ENCODE measurements at places on chromosomes 13 and 19.

DNA sequence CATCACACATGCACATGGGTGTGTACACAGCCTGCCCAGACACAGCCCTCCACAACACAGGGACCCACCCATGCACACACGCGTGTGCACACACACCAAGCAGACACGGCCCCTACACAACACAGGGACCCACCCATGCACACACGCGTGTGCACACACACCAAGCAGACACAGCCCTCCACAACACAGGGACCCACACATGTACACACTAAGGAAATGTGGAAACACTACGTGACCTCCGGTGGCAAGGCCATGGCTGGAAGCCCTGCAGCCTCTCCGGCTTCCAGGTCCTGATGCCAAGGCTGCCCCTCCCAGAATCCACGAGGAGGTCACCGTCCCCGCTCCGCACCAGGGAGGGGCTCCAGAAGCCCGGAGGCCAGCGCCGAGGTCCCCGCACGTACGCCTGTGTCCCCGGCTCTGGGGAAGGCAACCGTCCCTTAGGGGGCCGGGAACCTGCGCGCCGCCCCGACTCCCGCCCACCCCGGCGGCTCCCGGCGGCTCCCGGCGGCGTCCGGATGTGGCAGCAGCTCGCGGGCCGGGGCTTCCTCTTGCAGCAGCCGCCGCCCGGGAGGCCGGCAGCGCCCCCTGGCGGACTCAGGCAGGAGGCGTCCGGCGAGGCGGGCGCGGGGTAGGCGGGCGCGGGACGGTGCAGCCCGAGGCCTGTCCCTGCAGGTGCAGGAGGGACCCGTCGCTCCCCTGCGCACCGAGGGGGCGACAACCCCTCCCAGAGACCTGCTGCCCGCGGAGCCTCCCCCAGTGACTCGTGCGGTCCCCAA lies 29.8 kb upstream of the GRTP1 start:
- peak; percentile 30 for DNase-seq

GRCh38 chr19:55491546-55492360 lies 3.5 kb downstream of the SSC5D start:
- no peak for DNase-seq

- DNase-seq, result no peak
Measured at GRCh38 chr19:1351381-1351851, 32.3 kb upstream of the NDUFS7 start.

- DNase-seq, result peak; percentile 8
Measured at GRCh38 chr13:43805071-43805468, 18.3 kb upstream of the ENOX1 start.

DNA sequence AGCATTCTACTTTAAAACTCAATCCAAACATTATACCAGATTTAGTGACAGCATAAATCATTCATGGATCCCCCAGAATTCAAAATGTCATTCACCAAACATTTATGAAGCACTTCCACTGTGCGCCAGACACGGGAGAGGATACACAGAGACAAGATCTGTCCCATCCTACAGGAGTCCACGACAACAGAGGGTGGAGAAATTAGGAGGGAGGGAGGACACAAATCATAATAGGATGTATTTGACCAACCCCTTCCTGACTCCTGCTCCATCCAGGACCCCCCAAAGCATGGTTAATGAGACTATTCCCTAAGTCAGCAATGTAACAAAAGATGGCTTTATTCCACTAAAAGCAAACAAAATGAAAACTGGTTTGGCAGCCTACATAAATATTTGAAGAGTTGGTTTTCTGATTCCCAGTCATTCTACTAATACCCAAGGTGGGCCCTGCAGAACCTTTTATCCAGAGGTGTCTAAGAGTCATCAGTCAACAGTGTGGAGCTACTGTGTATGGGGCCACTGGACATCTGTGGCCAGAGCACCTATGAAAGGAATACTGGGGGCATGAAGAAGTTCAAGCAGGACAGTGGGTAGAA lies 62.8 kb upstream of the DOCK9 start:
- no peak for DNase-seq

DNA sequence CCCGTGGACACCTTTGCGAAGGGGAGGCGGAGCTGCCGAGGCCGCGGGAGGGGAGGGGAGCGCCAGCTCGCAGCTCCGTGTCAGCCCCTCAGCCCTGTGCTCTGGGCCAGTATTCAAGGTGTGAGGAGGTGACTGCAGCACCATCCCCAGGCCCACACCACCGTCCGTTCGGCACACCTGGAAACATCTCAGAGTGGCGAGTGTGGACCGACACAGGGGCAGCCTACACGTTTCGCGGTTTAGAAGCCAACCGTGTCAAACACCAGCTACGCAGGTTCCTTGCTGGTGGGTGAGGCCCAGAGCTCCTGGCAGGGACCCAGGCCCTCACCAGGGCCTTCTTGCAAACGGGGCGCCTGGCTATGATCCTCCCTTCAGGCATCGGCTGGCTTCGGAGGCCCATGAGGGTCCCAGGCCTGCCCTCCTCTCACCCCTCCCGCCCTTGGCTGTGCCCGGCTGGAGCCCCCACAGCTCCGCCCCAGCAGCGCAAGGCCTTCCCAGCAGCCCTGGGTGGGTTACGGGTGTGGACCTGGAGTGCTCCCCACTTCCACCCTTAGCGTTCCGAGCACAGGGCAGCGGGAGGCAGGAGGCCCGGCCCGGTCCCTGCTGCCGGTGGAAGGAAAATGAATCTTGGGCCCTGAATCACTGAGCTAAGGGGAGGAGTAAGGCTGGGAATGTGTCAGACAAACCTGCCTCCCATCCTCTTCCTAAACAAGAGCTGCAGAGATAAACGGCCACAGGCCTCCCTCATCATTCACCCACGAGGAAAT lies 1.2 kb downstream of the C13orf46 start:
- no peak for DNase-seq

DNA sequence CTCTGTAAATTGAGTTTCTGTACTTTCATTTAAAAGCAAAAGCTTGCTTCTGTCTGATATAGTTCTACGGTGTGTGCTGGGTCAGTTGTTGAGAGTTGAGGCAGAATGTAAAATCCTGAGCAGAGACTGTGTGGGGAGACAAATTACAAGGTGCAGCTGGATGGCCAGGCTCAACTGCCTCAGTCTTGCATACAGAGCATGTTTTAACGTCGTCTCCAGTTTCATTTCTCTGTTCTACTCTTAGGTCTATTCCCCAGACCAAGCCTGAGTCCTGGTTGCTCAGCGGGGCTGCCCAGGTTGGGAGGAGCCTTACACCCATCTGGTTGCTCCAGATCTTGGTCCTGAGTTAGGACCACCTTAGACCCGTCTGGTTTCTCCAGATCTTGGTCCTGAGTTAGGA lies 54.4 kb upstream of the MEDAG start:
- DNase-seq, result no peak

DNA sequence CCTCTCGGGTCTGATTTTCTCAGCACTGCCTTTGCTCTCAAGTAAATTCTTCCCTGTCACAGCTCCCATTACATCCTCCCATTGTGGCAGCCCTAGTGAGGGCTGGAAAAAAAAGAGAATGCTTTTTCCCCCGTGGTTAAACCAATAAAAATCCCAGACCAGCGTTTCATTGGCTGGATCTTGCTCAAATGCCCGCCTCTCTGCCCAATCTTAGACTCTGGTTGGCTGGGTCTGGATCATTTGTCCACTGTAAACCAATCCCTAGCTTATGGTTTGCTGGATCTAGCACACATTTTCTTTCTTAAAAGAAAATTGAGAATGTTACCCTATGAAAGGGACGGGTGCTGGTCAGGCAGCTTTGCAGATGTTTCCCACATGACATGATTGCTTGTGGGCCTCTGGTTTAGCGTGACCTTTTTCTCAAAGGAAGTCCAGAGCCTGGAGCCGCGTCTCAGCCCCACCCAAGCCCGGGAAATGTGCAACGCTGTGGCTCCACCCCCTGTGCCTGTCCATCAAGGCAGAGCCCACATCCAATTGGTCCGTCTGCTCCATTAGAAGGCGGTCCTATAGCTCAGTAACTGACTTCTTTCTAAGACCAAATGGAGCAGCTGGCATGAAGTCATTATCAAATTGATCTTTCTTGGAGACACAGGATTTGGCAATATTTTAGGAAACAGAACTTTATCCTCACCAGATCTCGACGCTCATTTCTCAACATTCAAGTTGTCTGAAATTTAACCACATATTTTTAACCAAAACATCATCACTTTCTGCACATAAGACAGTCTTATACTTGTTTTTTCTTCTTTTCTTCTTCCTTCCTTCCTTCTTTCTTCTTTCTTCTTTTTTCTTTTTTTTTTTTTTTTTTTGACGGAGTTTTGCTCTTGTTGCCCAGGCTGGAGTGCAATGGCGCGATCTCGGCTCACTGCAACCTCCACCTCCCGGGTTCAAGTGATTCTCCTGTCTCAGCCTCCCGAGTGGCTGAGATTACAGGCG lies 2.6 kb upstream of the MCEMP1 start:
- DNase-seq, result no peak

DNA sequence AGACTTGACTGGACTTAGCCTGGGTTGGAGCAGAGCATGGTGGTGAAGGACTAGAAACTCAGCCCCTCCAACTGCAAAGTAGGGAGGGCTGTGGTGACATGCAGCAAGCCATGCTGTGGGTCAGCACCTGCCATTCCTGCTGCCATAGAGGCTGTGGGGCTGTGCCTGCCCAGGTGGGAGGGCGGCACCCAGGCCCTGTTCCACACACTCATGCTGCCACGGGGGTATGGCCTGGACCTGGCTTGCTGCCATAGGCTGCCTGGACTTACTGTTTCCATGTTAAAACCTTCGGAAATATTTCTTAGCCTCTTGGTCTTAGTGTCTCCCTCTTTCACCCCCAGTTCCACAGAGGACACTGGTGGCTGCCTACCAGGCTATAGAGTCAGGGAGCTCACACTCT lies 29.3 kb downstream of the CILP2 start:
- DNase-seq, result no peak

GRCh38 chr13:86579662-86580061 lies 780.4 kb upstream of the SLITRK6 start:
- DNase-seq, result no peak

DNA sequence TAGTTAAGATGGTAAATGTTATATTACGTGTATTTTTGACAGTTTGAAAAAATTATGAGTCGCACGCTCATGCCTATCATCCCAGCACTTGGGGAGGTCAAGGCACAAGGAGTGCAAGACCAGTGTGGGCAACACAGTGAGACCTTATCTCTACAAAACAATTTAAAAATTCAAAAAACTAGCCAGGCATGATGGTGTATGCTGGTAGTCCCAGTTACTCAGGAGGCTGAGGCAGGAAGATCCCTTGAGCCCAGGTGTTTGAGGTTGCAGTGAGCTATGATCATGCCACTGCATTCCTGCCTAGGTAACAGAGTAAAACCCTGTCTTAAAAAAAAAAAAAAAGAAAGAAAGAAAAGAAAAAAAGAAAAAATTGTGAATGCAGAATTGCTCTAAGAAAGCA lies 58.0 kb downstream of the TBC1D4 start:
- no peak for DNase-seq

GRCh38 chr13:62879071-62879470 lies 1463.4 kb upstream of the PCDH20 start:
- no peak for DNase-seq

- no peak for DNase-seq
Measured at GRCh38 chr13:112986946-112987681, 18.1 kb downstream of the MCF2L start.

- no peak for DNase-seq
Measured at GRCh38 chr13:113976711-113977684, 3.1 kb upstream of the C13orf46 start.

- no peak for DNase-seq
Measured at GRCh38 chr13:72637561-72637960, 89.9 kb downstream of the MZT1 start.

- no peak for DNase-seq
Measured at GRCh38 chr13:73913751-73914518, 220.3 kb downstream of the KLF12 start.

GRCh38 chr13:110666255-110666533 lies 39.7 kb downstream of the CARS2 start:
- DNase-seq, result no peak

- DNase-seq, result no peak
Measured at GRCh38 chr19:5037936-5038335, 69.0 kb downstream of the KDM4B start.

DNA sequence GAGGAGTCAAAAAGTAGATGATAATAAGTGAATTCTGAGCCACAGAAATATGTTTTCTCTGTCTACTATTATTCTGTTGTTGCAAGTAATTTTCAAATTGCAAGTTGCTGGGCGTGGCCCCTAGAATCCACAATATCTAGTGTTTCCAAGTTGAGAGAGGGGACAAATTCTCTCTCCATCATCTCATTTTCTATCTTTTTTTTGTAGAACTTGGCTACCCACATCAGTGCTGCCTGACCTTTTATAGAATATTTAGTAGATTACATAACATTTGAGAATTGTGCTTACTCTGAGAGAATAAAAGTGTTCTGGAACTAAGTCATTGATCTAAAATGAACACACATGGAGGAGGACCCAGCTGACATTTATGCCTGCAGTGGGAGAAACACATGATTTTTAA lies 110.9 kb upstream of the CSNK1A1L start:
- DNase-seq, result no peak

GRCh38 chr19:49840321-49840720 lies 10.6 kb upstream of the PTOV1 start:
- DNase-seq, result no peak

Measured in GOT3 (cell line).